ENCODE measurements at places on chromosomes 13 and 19.

DNA sequence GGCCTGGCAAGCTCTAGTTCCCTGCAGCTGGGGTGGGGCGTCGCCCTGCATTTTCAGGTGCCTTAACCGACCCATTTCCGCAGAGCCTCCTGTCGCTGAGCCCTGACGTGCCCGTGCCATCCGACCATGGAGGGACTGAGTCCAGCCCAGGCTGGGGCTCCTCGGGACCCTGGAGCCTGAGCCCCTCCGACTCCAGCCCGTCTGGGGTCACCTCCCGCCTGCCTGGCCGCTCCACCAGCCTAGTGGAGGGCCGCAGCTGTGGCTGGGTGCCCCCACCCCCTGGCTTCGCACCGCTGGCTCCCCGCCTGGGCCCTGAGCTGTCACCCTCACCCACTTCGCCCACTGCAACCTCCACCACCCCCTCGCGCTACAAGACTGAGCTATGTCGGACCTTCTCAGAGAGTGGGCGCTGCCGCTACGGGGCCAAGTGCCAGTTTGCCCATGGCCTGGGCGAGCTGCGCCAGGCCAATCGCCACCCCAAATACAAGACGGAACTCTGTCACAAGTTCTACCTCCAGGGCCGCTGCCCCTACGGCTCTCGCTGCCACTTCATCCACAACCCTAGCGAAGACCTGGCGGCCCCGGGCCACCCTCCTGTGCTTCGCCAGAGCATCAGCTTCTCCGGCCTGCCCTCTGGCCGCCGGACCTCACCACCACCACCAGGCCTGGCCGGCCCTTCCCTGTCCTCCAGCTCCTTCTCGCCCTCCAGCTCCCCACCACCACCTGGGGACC is 1.2 kb downstream of the ZFP36 start:
- DNase-seq: peak; percentile 89

- no peak for DNase-seq
Observed at GRCh38 chr13:40458720-40458990, 207.8 kb downstream of the FOXO1 start.

DNA sequence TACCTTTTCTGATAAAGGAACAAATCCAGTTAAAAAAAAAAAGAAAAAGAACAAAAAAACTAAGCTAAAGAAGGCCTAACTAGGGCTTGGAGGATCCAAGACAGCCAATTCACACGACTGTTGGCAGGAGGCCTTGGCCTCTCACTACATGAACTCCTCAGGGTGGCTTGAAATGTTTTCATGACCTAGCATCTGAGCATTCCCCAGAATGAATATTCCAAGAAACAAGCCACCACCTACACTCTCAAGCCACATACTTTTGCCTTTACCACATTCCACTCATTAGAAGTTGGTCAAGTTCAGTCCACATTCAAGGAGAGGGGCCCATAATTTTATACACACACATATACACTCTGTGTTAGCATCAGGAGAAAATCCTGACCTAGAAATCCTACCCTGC is 97.6 kb upstream of the SIAH3 start:
- DNase-seq: no peak

GRCh38 chr13:107124129-107124718 is 556.3 kb upstream of the ARGLU1 start:
- no peak for DNase-seq

DNA sequence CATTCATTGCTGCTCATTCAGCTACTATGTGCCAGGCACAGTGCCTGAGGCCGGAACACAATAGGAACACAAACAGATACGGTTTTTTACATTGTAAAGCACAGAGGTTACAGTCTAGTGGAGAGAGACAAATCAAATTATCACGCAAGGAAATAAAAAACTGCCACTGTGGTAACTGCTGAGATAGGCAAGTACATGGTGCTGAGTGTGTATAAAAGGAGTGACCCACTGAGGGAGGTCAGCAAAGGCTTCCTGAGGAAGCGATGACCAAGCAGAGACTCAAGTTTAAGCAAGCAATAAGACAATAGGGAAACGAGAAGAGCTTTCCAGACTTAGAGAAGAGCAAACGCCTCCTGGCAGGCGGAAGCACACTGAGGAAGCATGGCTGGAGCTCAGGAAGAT is 56.4 kb downstream of the NUFIP1 start:
- no peak for DNase-seq

DNA sequence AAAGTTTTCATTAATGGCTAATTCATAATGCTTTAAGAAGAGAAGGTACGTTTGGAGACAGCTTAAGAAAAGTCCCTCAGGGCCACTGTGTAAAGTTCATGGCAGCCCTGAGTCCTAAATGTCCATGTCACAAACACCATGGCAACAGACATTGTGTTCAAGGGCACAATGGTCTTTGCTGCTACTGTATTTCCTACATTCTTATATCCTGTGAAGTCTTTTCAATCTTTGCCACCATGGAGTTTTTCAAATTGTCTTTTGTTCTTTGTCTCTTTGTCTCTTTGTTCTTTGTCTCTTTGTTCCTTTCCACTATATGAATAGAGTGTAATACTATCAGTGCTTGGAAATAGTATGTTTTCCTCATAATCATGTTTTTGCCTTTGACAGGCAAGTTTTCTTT is 178.8 kb downstream of the VWA8 start:
- DNase-seq: no peak

DNA sequence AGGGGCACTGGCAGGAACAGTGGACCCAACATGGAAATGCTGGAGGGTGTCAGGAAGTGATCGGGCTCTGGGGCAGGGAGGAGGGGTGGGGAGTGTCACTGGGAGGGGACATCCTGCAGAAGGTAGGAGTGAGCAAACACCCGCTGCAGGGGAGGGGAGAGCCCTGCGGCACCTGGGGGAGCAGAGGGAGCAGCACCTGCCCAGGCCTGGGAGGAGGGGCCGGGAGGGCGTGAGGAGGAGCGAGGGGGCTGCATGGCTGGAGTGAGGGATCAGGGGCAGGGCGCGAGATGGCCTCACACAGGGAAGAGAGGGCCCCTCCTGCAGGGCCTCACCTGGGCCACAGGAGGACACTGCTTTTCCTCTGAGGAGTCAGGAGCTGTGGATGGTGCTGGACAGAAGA is 4.1 kb downstream of the KLK2 start:
- no peak for DNase-seq

GRCh38 chr13:42377640-42378382 is 105.9 kb downstream of the AKAP11 start:
- peak; percentile 55 for DNase-seq

- no peak for DNase-seq
Observed at GRCh38 chr19:35008891-35009341, 8.8 kb downstream of the GRAMD1A start.

GRCh38 chr13:36395280-36395679 is 37.0 kb upstream of the CCNA1 start:
- no peak for DNase-seq

DNA sequence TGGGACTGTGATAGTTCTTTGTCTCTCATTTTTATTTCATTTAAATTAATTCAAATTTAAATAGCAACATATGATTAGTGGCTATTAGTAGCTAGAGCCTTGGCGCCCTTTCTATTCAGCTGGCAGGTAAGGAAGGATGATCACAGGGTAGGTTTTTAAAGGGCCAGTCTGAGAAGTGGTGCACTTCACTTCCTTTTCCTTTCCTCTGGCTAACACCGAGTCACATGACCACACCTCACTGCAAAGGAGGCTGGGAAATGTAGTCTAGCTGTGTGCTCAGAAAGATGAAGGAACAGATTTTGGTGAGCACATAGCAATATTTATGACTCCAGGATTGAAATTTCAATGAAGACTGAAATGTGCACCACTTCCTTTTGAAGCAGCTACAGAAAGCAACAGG is 128.7 kb downstream of the TSHZ3 start:
- DNase-seq: peak; percentile 58

DNA sequence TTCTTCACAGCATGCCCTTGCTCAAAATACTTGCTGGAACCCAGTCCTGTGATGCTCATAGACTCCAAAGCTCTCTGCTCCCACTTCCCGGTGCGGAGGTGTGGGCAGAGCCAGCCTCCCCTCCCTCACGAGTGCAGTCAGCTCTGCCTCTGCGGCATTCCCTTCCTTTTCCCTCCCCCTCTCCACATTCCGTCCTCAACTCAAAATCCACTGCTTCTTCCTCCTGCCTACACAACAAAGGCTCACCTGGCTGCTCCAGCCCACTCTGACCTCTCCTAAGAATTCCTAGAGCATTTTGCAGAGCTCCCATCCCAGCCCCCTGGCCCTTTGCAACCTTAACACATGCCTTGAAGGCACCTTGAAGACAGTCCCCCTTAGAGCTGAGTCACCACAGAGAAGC is 527.9 kb downstream of the MYO16 start:
- no peak for DNase-seq

DNA sequence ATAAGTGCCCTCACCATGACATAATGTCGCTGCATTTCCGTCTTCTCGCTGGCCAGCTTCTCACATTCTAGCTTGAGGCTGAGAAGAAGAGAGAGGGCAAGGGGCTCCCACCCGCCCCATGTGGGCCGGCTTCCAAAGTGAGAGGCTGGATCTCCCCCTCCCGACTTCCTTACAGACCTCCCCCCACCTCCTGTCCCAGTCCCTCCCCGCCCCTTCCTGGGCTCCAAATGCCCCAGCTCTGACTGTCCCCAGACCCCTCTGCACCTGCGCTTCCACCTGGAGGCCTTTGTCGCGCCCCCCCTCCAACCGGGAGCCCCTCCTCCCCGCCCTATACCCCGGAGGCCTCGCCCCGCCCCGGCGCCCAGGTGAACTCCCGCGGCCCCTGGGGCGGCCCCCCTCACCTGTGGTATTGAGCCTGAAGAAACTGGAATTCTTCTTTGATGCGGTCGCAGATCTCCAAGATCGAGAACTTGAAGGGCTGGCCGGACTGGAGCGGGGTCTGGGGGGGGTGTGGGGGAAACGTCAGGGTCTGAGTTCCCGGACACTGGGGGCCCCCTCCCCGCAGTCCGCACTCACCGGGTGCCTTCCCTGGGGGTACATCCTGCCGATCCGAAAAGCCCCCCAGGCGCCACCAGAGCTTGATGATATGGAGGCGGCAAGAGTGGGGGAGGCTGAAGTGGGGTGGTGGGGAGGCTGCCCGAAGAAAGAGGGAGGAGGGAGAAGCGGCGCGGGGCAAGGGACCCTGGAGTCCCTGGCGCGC is 595 bp downstream of the TLE2 start:
- no peak for DNase-seq

- peak; percentile 43 for DNase-seq
Observed at GRCh38 chr13:44197791-44198770, 175.5 kb upstream of the SERP2 start.

DNA sequence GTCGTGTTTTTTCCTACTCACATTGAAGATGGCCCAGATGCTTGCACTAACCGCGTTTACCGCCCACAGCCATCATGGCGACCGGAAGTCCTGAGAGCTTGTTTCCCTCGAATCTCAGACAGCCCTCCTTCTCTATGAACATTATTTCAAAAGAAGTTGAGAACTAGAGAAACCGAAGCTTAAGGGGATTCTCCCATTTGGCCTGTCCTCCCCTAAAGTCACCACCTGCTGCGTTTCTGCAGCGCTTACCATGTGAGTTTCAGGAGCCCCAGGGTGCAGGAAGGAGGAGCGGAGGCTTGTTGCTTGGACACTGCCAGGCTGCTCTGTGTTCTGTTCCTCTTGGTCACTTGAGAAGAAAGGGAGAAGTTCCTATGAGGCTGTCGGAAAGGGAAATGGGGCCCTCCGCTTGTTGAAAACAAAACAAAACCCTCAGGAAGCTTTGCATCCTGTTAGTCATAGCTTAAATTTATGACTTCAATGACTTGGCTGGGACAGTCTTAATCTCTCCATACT is 6.2 kb downstream of the CARD8 start:
- DNase-seq: peak; percentile 85

- no peak for DNase-seq
Observed at GRCh38 chr19:14871619-14872230, 14.2 kb downstream of the OR7A17 start.

- DNase-seq: no peak
Observed at GRCh38 chr19:28301961-28302360, 911.0 kb downstream of the UQCRFS1 start.

GRCh38 chr19:56111601-56112312 is 9.3 kb downstream of the ZNF787 start:
- peak; percentile 41 for DNase-seq

DNA sequence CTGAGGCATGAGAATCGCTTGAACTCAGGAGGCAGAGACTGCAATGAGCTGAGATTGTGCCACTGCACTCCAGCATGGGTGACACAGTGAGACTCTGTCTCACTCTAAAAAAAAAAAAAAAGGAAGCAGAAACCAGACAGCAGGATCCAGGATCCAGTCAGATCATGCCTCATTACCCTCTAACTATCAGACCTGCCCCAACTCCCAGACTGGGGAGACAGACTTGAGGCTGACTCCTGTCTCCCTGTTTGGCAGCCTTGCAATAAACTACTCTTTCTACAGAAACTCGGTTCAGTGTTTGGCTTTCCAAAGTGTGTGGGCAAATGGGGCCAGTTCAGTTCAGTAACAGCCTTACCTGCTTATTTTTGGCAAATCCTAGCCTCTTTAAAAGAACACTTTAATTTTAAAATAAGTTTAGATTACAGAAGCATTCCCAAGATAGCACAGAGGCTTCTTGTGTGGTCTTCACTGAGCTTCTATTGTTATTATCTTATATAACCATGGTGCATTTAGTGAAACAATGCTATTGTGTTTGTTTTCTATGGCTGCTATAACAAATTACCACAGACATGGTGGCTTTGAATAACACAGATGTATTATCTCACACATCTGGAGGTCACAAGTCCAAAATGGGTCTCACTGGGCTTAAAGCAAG is 18.5 kb downstream of the RASL11A start:
- DNase-seq: no peak

GRCh38 chr13:66914155-66914554 is 316.0 kb downstream of the PCDH9 start:
- no peak for DNase-seq

DNA sequence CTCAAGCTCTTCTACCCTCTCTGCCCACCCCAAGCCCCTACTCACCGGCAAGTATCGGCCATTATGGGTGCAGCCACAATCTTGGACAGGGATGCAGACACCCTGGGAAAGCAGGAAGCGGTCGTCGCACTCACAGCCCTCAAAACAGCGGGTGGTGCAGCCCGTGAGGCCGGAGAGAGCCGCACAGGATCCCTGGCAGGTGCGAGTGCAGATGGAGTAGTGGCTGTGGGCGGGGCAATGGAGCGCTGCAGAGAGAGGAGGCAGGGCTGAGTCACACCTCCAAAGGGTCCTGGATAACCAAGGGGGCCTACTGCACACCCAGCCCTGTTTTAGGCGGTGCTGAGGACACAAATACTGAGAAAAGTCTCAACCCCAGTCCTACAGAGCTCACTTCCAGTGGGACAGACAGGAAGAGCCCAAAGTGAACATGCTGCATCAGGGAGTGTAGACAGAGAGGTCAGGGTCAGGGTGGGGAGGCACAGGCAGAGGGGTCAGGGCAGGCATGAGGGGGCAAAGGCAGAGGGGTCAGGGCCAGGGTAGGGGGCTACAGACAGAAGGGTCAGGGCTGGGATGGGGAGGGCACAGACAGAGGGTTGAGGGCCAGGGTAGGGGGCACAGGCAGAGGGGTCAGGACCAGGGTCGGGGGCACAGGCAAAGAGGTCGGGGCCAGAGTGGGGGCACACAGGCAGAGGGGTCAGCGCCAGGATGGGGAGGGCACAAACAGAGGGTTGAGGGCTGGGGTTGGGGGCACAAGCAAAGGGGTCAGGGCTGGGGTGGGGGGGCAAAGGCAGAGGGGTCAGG is 24.2 kb upstream of the FBL start:
- no peak for DNase-seq
